COLO829 (cell line): ENCODE measurements at places on chromosomes 3 and 15.
A peak's percentile ranks its signal among the peaks of the same experiment; 100 is the strongest.

DNA sequence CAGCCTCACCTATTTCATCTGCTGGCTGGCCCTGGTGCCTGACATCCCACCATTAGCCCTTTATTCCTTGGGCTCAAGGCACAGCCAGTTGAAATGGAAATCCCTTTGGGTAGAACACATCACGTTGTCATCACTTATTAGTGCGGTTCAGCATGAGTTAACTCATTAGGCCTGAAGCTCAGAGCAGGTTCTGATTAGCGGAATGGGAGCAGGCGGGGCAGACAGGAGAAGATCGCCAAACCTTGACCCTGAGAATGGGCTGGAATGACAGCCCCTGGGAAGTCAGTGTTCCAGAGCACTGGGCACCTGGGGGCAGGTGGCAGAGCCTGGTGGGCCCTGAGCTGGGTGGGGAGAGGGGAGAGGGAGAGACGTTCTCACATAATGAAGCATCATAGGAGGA, 5.8 kb downstream of the ITGA11 start:
- DNase-seq, result no peak

GRCh38 chr3:46221938-46222337, 13.8 kb upstream of the CCR1 start:
- no peak for DNase-seq

- no peak for DNase-seq
Measured at GRCh38 chr3:120683671-120684301, 1.7 kb upstream of the HGD start.

- DNase-seq, result no peak
Measured at GRCh38 chr3:184379358-184380184, at the start of gene CHRD. Gene CHRD, plus strand, starts transcription at chr3:184380054. Its CDS starts 265 bp downstream, at chr3:184380319.

GRCh38 chr15:49380912-49381311, 42.1 kb upstream of the FGF7 start:
- DNase-seq, result no peak

GRCh38 chr3:18035641-18036449, 293.4 kb upstream of the TBC1D5 start:
- DNase-seq, result peak; percentile 44

- no peak for DNase-seq
Measured at GRCh38 chr3:169980055-169980454, 13.4 kb downstream of the SEC62 start.

- DNase-seq, result no peak
Measured at GRCh38 chr3:183634707-183635106, 716 bp upstream of the KLHL24 start.

GRCh38 chr15:66145726-66146182, 107.8 kb downstream of the MEGF11 start:
- no peak for DNase-seq

DNA sequence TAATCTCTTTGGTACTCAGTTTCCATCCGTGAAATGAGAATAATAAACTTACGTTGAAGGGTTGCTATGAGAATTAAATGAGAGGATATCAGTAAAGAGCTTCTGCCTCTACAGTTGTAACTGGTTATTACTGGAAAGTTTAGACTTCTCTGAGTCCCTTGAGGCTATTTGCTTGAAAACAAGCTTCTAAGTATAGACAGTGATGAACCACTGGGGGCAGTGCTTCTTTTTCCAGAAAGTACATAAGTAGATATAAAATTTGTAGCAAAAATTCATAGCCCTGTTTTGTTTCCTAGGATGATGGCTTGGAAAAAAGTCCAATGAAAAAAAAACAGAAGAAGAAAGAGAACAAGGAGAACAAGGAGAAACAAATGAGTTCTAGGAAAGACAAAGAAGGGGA, 87.1 kb downstream of the RGMA start:
- DNase-seq, result no peak

- DNase-seq, result no peak
Measured at GRCh38 chr3:133023362-133023761, 14.8 kb upstream of the TMEM108 start.

DNA sequence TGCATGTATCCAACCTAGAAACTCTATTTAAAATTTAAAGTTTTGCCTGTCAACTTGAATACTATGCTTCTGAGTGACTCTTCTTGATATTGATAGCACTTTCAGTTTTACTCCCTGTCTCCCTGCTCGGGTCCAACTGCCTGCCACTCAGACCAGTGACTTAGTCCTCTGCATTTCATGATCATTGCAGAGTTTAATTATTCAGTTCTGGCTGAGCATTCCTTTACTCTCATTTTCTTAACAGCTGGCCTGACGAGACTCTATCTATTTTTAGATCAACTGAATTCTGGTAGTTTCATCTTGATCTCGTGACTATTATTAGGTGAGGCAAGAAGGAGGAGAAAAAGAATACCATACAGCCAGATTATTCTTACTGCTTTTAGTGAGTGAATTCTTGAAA, 617.4 kb downstream of the SI start:
- DNase-seq, result peak; percentile 11
